ENCODE measurements at places on chromosomes 6 and 20.
A peak's percentile ranks its signal among the peaks of the same experiment; 100 is the strongest.

DNA sequence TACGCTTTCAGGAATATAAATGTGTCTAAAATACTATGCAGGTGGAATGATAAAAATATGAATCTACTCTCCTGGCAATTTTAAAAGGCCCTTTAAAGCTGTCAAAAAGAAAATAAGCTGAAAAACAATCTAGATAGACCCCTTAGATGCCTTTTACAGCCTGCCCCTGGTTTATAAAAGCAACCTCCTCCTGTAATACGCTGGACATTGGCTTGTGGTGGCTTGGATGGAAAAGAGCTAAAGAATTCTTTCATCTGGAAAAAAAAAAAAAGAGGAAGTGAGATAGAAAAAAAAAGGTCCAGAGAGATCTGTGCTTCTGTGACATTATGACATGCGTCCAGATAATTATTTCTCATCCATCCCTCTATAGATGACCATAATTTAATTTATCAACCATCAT lies 115.9 kb upstream of the NRSN1 start:
- DNase-seq, result no peak

- DNase-seq, result no peak
Measured at GRCh38 chr20:11337361-11338130, 580.1 kb upstream of the BTBD3 start.

GRCh38 chr6:117237561-117237960 lies 27.8 kb upstream of the VGLL2 start:
- no peak for DNase-seq

- no peak for DNase-seq
Measured at GRCh38 chr20:24411003-24411833, 58.2 kb upstream of the SYNDIG1 start.

- DNase-seq, result peak; percentile 20
Measured at GRCh38 chr6:33018904-33019303, 9.5 kb upstream of the HLA-DOA start.

DNA sequence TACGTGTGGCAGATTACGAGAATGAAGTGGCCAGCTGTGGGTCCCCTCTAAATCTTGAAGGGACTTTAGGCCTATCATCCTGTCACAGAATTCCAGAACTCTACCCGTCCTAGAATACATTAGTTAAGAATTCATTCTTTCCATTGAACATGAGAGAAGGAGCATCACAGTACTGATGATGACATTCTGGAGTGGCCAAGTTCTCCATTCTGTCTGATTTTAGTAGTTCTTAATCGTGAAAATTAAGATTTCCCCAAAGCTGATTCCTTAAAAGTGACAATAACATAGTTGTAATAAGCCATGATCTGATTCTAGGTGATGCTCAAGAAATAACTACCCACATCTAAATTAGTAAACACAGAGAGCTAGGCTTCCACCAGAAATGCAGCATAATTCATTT lies 35.0 kb upstream of the RIN2 start:
- no peak for DNase-seq

GRCh38 chr20:58753267-58753921 lies 60.8 kb downstream of the NPEPL1 start:
- no peak for DNase-seq
